ENCODE measurements at places on chromosomes 1 and 21. TPM values are rescaled to one million over a fixed set of nuclear protein-coding genes. Genes with fewer than 3 reads are reported as not detected.

ERG gene
- total RNA-seq: not detected

KRTAP11-1 gene
- total RNA-seq: not detected

TSNAX gene
- total RNA-seq: 39.2 TPM

TMEM61 gene
- total RNA-seq: not detected

FAAH gene
- 8.8 TPM for total RNA-seq

DHRS3 gene
- total RNA-seq: 65.3 TPM

FAM3B gene
- total RNA-seq: not detected

- no peak for DNase-seq
- H3K27me3 ChIP-seq: no peaks in the 10 kb centered on the region
- no peak overlapping the region for H3K27ac ChIP-seq
- H3K4me3 ChIP-seq: no peak overlapping the region
Observed at GRCh38 chr1:201628490-201628889, 89.6 kb downstream of the NAV1 start.

DNA sequence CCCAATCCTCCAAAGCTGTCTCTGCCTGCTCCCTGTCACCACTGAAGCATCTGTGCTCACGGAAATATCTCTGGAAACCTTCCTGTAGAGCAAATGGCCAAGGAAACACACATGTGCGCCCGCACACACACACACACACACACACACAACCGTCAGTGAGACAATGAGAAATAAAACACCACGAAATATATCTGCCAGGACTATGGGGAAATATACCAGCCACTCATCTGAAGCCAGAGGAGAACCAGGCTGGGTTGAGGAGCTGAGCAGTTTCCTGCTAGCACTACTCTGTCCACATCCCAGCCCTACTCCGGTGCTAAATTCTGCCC lies 25.1 kb upstream of the PLXNA2 start:
- no peaks in the 10 kb centered on the region for H3K36me3 ChIP-seq
- no peak for DNase-seq
- H3K4me3 ChIP-seq: no peak overlapping the region
- no peak overlapping the region for H3K27ac ChIP-seq
- H3K4me1 ChIP-seq: no peaks in the 10 kb centered on the region
- peaks cover 60% of the 10 kb centered on the region for H3K27me3 ChIP-seq

DNA sequence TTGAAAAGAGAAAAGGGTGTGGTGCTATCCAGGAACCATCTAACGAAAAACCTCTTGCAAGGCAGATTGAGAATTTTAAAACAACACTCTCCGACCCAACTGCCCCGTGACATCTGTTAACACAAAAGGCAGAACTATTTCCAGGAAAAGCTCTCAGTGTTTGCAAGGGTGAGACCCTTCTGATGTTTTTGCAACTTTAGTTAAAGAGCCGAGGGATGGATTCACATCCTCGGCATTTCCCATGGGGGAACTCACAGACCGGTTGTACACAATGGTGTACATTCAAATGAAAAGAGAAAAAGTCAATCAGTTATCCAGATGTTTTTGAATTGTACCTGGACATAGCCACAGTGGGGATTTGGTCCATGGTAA lies 120.0 kb downstream of the NGF start:
- H3K27me3 ChIP-seq: peaks cover 26% of the 10 kb centered on the region
- DNase-seq: no peak
- H3K27ac ChIP-seq: no peak overlapping the region

DNA sequence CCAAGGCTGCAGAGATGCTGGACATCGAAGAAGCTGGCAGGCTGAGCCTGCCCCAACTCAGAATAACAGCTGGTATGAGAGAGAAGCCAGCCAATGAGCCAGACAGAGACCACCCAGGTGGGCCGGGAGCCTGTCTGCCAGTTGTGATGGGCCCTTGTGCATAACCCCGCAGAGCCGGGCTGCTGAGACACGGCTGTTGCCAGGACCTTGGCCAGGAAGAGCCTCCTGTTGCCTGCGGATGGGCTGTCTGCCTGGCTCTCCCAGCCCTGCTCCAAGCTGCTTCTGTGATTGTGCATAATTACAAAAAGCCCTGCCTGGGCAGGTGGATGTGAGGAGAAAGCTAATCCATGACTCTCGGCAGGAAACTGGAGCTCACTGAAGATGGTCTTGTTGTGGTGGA lies 126.5 kb downstream of the CAPN8 start:
- H3K27me3 ChIP-seq: peaks cover 5% of the 10 kb centered on the region
- H3K27ac ChIP-seq: no peak overlapping the region
- no peak overlapping the region for H3K4me3 ChIP-seq
- DNase-seq: no peak
- no peaks in the 10 kb centered on the region for H3K4me1 ChIP-seq

DNA sequence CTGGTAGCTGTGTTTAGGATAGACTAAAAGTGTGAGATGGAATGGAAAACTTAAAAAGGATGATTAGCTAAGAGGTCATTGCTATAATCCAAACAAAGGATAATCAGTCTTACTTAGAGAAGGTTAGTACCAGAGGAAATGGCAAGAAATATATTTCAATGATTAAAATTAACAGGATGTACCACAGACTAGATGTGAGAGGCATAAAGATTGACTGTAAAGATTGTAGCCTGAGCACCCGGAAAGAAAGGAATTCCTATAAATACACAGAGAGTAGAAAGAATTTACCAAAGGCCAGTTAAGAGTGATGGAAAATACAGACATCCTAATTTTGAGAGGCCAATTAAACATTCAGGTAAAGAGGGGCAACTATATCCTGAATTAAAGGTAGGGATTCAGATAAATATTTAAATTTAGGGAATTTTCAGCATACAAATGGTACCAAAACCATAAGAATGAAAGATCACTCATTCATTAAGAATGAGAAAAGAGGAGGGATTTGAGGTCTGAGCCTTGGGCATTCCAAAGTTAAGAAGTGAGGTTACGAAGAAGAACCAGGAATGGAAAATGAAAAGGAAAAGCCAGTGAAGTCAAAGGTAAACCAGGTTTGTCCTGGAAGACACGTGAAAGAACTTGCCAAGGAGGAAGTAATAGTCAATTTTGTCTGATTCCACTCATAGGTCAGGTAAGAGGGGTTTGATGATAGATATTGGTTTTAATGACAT lies 46.4 kb upstream of the RGS1 start:
- peak overlapping the region; percentile 16 for H3K27ac ChIP-seq
- H3K4me1 ChIP-seq: peaks cover 29% of the 10 kb centered on the region
- H3K27me3 ChIP-seq: peaks cover 8% of the 10 kb centered on the region
- H3K36me3 ChIP-seq: peaks cover 2% of the 10 kb centered on the region

DNA sequence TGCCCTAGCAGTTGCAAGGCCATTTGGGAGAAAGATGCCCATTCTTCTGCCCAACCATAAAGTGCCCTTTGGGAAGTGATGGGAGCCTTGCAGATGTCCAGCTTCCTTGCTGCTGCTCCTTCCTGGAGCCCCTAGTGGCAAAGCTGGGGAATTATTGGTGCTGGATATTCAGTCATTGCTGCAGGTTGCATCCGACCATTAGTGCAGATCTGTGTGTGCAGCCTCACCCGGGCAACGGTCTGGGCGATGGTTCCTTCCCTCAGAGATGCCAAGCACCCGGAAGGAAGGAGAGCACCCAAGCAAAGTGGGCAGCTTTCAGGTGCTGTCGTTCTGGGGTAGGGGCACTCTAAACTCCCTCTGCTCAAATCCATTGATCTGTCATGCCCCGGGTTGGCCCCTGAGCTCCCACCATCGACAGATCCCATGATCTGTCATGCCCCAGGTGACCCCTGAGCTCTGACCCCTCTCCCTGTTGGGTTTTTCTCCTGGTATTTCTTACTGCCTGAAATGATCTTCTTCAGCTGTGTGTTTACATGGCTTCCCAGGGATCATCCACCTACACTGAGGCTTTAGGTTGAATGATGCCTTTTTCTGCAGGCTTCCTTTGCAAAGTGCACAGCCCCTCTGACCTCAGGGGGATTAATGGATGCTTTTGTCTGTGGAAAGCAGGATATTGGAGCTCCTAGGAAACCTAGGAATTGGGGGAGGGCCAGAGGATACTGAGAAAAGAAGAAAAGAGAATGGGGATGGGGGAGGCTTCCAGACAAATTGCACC lies 467.5 kb downstream of the PTPRU start:
- H3K4me1 ChIP-seq: peaks cover 15% of the 10 kb centered on the region
- H3K27me3 ChIP-seq: peaks cover 58% of the 10 kb centered on the region
- no peak overlapping the region for H3K4me3 ChIP-seq
- no peaks in the 10 kb centered on the region for H3K36me3 ChIP-seq
- no peak overlapping the region for H3K27ac ChIP-seq

DNA sequence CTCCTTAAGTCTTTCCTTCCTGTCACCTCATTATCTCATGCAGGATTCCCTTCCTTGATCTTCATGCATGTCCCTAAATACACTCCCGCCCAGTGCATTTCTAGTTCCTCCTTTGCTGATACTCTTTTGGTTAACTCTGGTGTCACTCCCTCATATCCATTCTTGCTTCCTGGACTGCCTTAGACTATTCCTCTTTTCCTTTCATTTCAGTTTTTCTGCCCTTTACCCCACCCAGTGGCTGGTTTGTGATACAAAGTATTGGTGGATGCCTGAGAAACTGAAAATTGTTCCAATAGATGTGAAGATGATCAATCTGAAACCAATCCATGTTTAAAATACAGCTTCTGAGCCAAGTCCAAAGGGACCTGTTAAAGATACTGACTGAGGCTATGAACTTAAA lies 553.8 kb upstream of the CAMK1G start:
- H3K27ac ChIP-seq: no peak overlapping the region
- peaks cover 17% of the 10 kb centered on the region for H3K27me3 ChIP-seq
- no peaks in the 10 kb centered on the region for H3K4me1 ChIP-seq

DNA sequence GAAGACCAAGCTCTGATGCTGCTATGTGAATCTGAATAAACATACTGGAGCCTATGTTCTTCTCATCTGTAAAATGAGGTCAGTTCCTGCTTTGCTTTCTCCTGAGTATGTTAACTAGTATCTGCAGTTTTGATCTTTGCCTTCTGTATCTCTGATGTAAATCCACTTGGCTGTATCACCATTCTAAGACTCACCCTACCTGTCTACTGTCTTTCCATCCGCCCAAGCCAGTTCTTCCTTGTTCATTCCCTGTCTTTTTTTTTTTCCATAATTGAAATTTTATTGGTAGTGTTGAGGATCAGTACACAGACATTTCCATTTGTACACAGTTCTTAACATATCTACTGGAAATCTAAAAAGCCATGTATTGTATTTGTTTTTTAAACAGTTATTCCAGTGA lies 31.3 kb downstream of the MAST2 start:
- no peaks in the 10 kb centered on the region for H3K36me3 ChIP-seq
- no peak overlapping the region for H3K4me3 ChIP-seq

DNA sequence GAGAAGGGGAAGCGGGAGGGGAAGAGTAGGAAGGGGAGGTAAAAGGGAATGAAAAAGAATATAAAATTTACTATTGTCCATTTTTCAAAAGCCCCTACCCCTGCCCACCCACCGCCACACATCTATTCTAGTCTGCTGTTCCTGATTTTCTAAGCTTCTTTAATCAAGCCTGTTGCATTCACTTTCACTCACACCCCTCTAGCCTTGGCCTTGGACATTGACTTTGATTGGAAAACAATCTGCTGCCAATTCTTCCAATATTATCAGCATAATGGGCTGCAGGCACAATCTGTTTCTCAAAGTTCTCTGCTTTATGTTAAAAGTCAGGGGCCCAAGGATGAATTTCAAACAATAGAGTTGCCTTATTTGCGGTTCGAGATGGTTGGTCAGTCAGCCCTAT lies 281.2 kb downstream of the SETD4 start:
- H3K27ac ChIP-seq: no peak overlapping the region
- H3K36me3 ChIP-seq: no peaks in the 10 kb centered on the region
- no peak overlapping the region for H3K4me3 ChIP-seq
- no peak for DNase-seq

DNA sequence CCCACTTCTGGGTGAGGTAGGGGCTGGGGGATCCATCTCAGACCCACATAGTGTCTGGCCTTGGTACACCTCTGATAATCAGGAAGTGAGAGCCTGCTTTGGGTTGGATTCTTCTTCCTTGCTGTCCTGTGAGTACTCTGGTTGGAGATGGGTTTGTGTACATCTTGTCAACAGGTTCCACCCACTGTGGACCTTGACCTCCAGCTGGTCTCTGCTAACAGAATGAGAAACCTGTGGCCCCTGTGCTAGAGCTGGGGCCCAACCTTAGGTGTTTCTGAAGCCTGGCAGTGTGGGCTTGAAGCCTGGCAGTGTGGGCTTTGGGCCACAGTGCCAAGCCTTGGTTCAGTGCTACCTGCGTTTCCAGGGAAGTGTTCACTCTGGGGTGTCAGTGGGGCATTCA lies 2.6 kb downstream of the ZBTB48 start:
- peak overlapping the region; percentile 20 for H3K27ac ChIP-seq
- no peak for DNase-seq
- peaks cover 44% of the 10 kb centered on the region for H3K4me1 ChIP-seq
- H3K27me3 ChIP-seq: no peaks in the 10 kb centered on the region
- H3K4me3 ChIP-seq: peak overlapping the region; percentile 16
- H3K36me3 ChIP-seq: peaks cover 1% of the 10 kb centered on the region

- DNase-seq: no peak
- H3K4me3 ChIP-seq: no peak overlapping the region
- no peaks in the 10 kb centered on the region for H3K36me3 ChIP-seq
- no peak overlapping the region for H3K27ac ChIP-seq
- H3K4me1 ChIP-seq: no peaks in the 10 kb centered on the region
Observed at GRCh38 chr1:109151146-109151990, 37.5 kb downstream of the ELAPOR1 start.

GRCh38 chr1:55420929-55421716 lies 206.0 kb upstream of the USP24 start:
- no peak overlapping the region for H3K27ac ChIP-seq
- no peak for DNase-seq
- no peaks in the 10 kb centered on the region for H3K4me1 ChIP-seq
- H3K27me3 ChIP-seq: peaks cover 5% of the 10 kb centered on the region
- no peaks in the 10 kb centered on the region for H3K36me3 ChIP-seq

- H3K4me1 ChIP-seq: peaks cover 31% of the 10 kb centered on the region
- DNase-seq: no peak
- H3K36me3 ChIP-seq: peaks cover 8% of the 10 kb centered on the region
- no peak overlapping the region for H3K27ac ChIP-seq
- H3K27me3 ChIP-seq: no peaks in the 10 kb centered on the region
Observed at GRCh38 chr1:101207891-101208290, 28.9 kb upstream of the S1PR1 start.

DNA sequence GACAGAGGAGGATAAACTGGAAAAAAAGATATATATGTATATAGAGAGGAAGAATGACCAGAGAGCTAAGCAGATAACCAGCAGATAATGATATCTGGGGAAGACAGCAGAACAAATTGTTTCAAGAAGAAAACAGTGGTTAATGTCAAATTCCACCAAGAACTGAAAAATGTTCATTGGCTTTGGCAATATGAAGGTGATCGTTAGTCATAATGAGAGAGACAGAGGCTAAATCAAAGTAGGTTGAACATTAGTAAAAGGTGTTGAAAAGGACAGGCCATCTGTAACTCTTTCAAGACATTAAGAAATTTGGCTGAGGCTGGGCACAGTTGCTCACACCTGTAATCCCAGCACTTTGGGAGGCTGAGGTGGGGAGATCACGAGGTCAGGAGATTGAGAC lies 25.3 kb upstream of the CR2 start:
- H3K4me3 ChIP-seq: no peak overlapping the region
- peaks cover 33% of the 10 kb centered on the region for H3K27me3 ChIP-seq
- H3K4me1 ChIP-seq: no peaks in the 10 kb centered on the region
- no peak overlapping the region for H3K27ac ChIP-seq
- H3K36me3 ChIP-seq: no peaks in the 10 kb centered on the region

GRCh38 chr1:216766633-216767327 lies 43.6 kb upstream of the ESRRG start:
- no peaks in the 10 kb centered on the region for H3K36me3 ChIP-seq
- H3K27me3 ChIP-seq: no peaks in the 10 kb centered on the region
- no peak overlapping the region for H3K27ac ChIP-seq
- DNase-seq: no peak
- no peaks in the 10 kb centered on the region for H3K4me1 ChIP-seq

GRCh38 chr1:64539781-64540218 lies 69.9 kb downstream of the CACHD1 start:
- H3K4me3 ChIP-seq: peak overlapping the region; percentile 62
- H3K27ac ChIP-seq: peak overlapping the region; percentile 57
- no peaks in the 10 kb centered on the region for H3K36me3 ChIP-seq

Data from activated T-cell treated with anti-CD3 and anti-CD28 coated beads, Interleukin-2, amount 50 U/mL, for 72 hours (primary cell).